Fibroblast of skin of left quadriceps (primary cell): ENCODE measurements at places on chromosomes 2 and 18.

DNA sequence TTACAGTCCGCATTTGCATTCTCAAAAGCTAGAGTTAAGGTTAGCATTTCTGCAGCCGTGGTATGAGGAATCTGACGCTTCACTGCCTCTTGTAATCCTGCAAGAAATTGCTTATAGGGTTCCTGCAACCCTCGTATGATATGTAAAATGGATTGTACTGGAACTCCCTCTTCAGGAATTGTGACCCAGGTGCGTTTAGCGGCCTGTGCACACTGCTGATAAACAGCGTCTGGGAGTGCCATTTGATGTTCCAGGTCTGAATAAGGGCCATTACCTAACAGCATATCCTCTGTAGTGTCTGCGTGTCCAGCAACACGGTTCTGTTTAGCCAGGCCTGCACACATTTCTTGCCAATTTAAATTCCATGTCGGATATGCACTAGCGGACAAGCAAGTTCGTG, 42.5 kb downstream of the CXCR4 start:
- DNase-seq, result no peak

GRCh38 chr2:44723921-44724320, 217.6 kb upstream of the SIX3 start:
- DNase-seq, result no peak

GRCh38 chr2:237217995-237218616, 132.4 kb downstream of the COPS8 start:
- no peak for DNase-seq

DNA sequence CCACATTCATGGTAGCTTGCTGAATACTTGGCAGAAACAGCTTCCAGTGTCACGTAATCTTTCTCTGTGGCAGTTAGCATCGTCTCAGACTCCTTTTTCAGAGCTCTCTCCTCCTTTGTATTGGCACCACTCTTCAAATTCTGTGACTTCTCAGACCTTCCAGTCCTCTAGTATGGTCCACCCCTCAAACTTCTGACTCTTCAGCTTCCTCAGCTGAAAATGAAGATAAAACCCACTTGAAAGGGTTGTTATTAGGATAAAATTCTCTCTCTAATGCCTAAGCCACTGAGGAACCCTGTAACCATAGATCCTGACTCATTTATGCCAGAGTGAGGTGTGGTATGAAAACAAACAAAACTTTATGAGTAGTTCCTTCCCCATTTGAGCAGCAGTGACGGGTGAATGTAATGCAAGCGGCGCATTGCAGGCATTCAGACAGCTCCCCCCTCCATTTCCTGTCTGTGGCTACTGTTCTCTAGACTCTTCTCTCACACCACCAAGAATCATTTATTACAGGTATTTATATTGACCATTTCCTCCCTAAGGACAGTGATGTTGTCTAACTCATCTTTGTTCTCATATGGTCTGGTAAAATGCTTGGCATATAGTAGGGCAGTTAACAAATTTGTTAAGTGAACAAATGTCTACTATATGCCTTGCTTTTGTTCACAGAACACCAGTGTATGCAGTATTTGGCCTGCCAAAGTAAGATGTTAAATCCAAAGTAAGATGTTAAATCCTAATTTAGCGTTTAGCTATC, 35.3 kb downstream of the GALNT1 start:
- DNase-seq, result peak; percentile 41

DNA sequence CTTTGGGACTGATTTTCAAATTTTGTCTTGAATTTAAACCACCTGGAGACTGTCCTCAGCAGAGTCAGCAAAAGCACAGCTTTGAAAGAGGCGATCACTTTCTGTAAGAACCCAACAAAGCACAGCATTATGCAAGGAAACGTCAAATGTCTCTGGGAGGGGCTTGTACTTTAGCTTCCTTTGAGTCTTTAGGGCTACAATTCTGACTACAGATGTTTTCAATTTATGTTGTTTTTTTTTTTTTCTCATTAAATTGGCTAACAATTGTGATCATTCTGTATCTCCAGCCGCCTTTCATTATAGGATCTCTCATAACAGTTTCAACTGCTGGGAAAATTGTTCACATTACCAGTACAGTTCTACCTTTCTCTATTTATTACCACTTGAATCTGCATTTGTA, 48.3 kb downstream of the COL3A1 start:
- DNase-seq, result peak; percentile 88

DNA sequence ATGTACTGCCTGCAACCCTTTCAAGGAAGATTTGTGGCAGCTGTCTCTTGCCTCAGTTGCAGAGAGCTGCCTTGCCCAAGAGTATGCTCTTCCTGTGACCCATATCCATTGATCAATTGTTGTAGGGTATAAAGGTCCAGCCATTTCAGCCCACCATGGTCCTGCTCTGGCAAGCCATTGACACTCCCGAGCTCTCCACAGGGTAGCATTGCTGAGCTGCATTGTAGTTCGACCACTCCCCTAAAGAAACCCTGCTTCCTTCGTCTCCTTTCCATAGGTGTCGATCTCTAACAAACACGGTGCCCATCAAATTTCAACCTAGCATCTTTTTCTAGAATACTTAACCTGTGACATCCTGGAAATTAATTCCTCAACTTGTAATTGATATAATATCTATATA, 104.9 kb upstream of the NDUFV2 start:
- no peak for DNase-seq

GRCh38 chr2:241156971-241157441, 6.7 kb downstream of the PPP1R7 start:
- no peak for DNase-seq

- DNase-seq, result peak; percentile 67
Measured at GRCh38 chr2:144084114-144084661, 435.7 kb downstream of the ZEB2 start.

GRCh38 chr2:161136696-161137324, 23.4 kb upstream of the TANK start:
- no peak for DNase-seq

- peak; percentile 32 for DNase-seq
Measured at GRCh38 chr18:63511285-63511684, 30.9 kb upstream of the SERPINB12 start.

GRCh38 chr18:35808796-35809195, 163.7 kb upstream of the RMP24 start:
- no peak for DNase-seq

DNA sequence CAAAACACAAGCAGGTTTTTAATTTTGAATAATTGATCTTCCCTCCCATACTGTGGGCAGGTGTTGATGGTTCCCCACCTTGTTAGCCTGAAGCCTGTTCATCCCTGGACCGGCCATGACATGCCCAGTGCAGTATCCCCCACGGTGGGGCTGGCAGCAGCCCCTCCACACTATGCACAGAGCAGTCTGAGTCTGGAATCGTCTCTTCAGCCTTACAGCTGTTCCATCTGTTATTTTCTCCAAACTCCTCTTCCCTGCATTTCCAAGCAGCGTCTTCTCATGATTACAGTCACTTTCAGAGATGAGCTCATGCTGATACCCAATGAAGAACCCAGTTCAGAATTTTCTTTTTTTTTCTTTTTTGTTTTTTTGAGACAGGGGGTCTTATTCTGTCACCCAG, 68.2 kb downstream of the ADI1 start:
- no peak for DNase-seq

- no peak for DNase-seq
Measured at GRCh38 chr18:8339210-8339609, 270.0 kb upstream of the RAB12 start.

DNA sequence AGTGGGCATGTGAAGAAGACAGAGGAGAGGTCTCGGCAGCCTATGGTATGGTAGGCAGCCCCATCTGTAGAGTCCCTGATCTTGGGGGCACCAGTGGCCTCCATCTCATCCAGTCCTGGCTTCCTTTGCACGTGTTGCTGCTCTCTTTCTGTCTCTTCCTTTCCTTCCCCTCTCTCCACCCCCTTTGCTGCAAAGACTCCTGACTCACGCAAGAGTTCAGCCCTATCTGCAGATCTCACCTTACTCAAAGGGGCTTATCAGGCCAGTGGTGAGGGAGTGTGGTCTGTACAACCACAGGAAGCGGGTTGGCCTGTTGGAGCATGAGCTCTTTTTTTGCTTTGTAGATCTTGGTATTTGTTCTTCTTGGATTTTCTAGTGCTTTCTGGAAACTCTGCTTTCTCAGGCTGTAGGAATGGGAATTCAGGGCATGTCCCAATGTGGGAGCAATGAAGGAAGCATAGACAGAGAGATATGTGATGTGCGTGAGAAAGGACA, 14.6 kb upstream of the NT5DC4 start:
- DNase-seq, result no peak

GRCh38 chr18:39415471-39415870, 1849.9 kb upstream of the CELF4 start:
- DNase-seq, result no peak

DNA sequence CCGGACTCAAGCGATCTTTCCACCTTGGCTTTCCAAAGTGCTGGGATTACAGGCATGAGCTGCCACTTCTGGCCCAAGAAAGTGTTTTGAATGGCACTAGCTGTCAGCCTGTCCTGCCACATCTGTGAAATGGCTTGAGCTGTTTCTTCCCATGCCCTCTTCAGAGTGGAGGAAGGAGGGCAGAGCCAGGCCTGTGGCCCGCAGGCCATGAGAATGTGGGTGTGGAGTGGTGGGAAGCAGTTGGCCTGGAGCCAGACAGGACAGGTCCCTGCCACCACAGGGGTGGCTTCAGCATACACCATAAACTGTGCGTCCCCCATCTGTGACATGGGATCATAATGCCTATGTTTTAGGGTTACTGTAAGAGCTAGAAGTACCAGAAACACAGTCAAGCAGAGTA, 6.5 kb downstream of the SLC66A3 start:
- no peak for DNase-seq

DNA sequence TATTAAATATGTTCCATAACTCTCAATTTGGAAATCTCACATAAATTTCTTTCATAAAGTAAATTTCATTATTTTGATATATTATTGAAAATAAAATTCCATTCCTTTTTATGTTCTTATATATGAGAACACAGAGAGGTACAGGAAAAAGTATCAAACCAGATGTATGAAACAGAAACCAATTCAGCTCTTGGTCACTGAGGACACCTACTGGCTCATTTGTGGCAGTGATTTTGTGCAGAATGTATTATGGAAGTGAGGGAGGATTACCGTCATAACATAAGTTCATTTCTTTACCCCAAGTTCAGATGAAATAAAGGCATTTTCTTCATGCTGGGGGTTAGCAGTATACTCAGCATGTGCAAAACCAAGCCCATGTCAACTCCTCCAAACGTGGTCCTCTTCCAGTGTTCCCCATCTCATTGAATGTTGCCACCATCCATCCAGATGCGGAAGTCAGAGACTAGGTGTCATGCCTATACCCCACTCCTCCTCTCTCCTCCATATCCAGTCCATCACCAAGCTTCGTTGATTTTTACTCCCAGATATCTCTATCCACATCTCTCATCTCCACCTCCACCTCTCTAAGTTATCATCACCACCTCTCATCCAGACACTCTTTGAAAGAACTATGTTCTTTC, 41.7 kb upstream of the MALL start:
- peak; percentile 45 for DNase-seq

DNA sequence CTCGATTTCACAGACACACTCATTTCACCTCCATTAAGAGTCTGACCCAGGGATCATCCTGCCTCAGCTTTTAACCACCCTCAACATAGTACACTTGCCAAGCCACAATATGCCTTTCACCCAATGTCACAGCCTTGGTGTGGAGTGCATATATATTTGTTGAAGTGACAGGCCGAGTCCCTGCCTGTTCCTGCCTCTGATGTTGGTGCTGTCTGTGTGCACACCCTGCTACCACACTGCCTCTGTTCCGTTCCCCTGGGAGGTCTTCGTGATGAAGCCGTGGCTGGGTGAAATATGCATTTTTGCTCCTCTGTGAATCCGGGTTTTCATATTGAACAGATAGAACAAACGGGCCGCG, 90.3 kb downstream of the RNF144A start:
- no peak for DNase-seq
